ENCODE measurements at places on chromosomes 3 and 15.

DNA sequence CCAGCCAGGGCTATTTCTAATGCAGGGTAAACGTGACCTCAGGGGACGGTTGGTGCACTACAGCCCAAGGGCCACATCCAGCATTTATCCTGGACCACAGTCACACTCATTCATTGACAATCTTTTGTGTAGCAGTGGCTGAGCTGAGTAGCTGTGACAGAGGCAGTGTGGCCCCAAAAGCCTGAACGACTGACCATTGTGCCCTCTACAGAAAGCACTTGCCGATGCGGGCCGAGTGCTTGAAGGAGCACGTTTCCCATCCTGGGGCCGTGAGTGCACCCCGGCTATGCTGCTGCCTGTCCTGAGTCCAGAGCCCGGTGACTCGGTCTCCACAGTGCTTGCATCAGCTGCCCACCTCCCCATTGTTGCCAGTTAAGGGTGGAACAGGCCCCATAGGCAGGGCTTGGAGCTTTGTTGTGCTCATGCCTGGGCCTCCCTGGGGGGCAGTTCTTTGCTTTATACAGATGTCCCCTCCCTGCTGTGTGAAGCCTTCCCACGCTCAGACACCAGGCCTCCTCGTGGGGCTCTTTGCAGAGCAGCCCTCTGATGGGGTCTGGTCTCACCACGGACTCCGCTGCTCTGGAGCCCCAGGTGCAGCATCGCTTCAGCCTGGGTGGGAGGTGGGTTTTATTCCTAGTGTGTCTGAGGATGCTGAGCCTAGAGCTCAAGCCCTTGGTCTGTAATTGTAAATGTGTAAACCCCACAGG lies 13.0 kb upstream of the SNRPA1 start:
- DNase-seq: no peak

- DNase-seq: no peak
Observed at GRCh38 chr3:159848348-159849118, 140.1 kb upstream of the IL12A start.

- DNase-seq: no peak
Observed at GRCh38 chr3:42654331-42655201, 1.1 kb downstream of the ZBTB47 start.

GRCh38 chr3:17585394-17586325 lies 156.8 kb downstream of the TBC1D5 start:
- DNase-seq: no peak

- DNase-seq: no peak
Observed at GRCh38 chr3:149575213-149575960, 82.4 kb downstream of the WWTR1 start.

- no peak for DNase-seq
Observed at GRCh38 chr3:174957081-174957480, 97.9 kb downstream of the NAALADL2 start.

- no peak for DNase-seq
Observed at GRCh38 chr3:27323087-27323570, 46.1 kb downstream of the NEK10 start.

GRCh38 chr3:47491777-47492176 lies 16.0 kb upstream of the SCAP start:
- DNase-seq: no peak
